Activated T-helper 9 cell treated with anti-CD3 and anti-CD28 coated beads, Interleukin-2, amount 50 U/mL, for 16 hours (primary cell): ENCODE measurements at places on chromosomes 16 and 17.

DNA sequence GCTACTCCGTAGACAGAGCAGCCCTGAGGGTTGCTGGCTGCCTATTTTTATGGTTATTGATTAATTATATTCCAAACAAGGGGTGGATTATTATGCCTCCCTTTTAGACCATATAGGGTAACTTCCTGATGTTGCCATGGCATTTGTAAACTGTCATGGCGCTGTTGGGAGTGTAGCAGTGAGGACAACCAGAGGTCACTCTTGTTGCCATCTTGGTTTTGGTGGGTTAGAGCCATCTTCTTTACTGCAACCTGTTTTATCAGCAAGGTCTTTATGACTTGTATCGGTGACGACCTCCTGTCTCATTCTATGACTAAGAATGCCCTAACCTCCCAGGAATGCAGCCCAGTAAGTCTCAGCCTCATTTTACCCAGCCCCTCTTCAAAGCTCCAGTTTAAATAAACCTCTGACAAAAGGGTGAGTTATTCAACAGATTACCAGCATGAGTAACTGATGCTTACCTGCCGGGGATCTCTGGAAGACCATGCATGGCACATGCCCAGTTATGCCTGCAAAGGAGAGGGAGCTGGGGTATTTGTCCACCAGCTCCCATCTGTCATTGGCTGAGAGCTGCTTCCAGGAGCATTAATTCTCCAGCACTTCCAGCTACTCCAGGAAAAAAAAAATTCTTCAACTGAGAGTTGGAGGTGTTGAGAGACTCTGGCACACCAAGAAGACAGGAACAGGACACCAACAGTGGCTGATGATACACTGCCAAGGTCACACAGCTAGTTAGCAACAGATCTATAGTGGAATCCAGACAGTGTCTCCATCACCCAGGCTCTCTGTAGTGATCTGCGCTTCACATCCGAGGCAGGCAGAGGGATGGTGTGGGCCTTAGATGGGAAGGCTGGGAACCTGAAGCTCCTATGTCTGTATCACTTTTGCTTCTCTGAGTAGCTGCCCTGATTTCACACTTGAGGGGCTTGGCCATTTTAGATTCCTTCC, 36.6 kb upstream of the IL21R start:
- DNase-seq = no peak

DNA sequence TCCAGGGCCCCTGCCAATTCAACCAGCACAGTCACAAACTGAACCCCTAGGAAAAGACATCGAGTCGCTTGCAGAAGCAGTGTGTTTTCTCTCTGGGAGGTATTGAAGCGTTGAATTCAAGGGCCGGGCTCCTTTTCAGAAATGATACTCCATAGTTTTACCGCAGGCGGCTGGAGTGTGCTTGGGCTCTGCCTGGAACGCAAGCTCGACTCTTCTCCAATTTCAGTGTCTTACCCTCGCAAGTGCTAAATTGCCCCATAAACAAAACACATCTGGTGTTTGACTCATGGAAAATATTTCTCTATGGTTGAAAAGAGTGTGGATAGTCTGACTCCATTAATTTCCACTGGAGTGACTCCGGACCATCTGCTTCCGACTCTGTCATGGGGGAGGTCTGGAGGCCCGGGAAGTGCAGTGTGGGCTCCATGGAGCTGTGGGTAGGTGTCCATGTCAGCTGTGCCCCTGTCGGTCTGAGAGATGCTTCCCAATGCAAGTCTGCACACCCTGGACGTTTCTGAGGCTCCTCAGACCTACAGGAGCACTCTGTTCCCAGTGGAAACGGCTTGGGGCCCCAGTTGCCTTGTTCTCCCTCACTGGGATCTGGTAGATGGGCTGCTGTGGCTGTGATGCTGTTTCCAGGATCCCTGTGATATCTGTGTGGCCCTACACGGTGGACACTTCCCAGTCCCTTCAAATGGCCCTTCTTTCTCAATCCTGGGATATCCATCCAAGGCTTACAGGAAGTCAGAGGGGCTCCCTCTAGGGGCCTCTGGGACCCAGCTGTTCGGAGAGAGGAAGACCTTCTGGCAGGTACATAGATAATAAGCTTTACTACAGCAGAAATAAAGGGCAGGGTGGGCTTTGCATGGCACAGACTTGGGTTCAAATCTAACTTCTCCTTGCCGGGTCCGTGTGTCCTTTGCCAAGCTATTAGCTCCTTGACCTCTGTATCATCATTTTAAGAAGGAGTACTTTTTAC, 119.8 kb upstream of the CDH13 start:
- no peak for DNase-seq

DNA sequence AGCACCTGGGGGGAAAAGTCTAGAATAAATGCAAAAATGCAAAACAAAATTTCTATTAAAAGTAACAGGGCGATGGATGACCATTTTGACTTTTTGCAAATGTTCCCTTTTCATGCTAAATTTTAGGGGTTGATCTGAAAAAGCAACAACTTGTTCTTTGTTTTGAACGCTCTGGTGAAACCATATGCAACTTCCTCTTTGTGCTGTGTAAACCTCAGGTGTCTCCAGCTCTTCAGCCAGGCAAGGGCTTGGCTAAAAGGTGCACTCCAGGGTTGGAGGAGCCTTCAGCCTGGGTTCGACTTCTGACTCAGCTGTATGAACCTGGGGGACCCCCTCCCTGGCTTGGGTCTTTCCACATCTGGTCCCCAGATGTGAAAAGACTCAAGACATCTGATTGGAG, 9.5 kb downstream of the IRF8 start:
- DNase-seq = no peak

- DNase-seq = no peak
Observed at GRCh38 chr16:50464325-50465290, 83.6 kb upstream of the NKD1 start.

DNA sequence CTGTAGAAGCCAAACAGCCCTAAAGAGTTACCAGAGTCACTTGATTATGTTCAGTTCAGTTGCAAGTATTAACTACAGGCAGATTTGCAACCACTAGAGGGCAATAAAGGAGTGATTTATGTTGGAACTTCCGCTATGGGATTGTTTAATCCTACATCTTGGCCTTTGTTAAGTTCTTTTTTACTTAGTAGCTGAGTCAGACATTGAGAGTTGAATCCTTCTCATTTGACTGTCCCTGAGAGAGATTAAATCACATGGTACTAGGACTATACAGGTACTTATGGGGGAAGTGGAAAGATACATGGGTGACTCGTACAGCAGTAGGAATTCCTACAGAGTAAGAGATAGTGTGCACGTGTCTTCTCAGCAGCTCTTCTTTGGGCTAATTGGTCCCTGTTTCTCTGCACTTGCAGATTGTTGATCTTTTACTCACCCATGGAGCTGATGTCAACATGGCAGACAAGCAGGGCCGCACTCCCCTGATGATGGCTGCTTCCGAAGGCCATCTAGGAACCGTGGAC, 40.3 kb downstream of the CYB561 start:
- DNase-seq = no peak

- DNase-seq = no peak
Observed at GRCh38 chr16:60230666-60231065, 1496.5 kb upstream of the GOT2 start.

DNA sequence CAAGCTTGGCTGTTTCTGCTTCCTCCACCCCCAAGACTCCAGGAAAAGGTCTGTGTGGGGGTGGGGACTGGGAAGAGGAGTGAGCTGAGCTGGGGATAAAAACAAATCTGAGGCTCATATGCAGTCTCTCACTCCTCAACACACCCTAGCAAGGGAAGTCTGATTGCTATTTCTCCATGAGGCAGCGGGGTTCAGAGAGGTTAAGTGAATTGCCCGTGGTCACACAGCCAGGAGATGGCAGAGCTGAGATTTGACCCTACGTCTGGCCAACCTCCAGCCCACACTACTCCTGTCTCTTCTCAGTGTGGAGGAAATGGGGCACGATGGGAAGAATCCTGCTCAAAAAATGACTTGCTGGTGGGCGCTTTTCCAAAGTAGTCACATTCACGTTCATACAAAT, 4.8 kb upstream of the ABCC3 start:
- DNase-seq = no peak

DNA sequence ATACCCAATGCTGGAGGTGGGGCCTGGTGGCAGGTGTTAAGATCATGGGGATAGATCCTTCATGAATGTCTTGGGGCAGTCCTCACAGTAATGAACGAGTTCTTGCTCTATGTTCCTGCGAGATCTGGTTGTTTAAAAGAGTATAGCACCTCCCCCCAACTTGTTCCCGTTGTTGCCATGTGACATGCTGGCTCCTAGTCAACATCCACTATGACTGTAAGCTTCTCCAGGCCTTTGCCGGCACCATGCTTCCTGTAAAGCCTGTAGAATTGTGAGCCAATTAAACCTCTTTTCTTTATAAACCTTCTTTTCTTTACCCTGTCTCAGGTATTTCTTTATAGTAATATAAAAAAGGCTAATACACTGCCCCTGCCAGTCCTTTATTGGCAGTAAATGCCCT, 33.3 kb downstream of the RANBP10 start:
- no peak for DNase-seq

GRCh38 chr16:86232496-86232895, 277.8 kb upstream of the FOXF1 start:
- no peak for DNase-seq

GRCh38 chr17:14833201-14833785, 431.8 kb downstream of the PMP22 start:
- no peak for DNase-seq

DNA sequence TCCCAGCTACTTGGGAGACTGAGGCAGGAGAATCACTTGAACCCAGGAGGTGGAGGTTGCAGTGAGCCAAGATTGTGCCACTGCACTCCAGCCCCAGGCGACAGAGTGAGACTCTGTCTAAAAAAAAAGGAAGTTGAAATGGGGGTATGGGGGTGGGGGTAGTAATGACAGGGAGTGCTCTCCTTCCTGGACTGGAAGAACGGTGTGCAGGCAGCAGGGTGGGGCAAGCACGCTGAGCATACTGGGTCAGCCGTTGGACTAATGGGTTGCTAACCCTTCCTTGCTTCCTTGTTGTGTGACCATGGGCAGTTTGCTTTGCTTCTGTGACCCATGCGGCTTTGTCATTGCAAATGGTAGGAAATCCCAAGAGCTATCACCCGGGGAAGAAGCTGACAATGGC, 16.5 kb downstream of the KATNIP start:
- no peak for DNase-seq

GRCh38 chr16:59634951-59635350, 900.8 kb upstream of the GOT2 start:
- no peak for DNase-seq

GRCh38 chr16:7278636-7279035, 54.0 kb upstream of the RBFOX1 start:
- DNase-seq = no peak

DNA sequence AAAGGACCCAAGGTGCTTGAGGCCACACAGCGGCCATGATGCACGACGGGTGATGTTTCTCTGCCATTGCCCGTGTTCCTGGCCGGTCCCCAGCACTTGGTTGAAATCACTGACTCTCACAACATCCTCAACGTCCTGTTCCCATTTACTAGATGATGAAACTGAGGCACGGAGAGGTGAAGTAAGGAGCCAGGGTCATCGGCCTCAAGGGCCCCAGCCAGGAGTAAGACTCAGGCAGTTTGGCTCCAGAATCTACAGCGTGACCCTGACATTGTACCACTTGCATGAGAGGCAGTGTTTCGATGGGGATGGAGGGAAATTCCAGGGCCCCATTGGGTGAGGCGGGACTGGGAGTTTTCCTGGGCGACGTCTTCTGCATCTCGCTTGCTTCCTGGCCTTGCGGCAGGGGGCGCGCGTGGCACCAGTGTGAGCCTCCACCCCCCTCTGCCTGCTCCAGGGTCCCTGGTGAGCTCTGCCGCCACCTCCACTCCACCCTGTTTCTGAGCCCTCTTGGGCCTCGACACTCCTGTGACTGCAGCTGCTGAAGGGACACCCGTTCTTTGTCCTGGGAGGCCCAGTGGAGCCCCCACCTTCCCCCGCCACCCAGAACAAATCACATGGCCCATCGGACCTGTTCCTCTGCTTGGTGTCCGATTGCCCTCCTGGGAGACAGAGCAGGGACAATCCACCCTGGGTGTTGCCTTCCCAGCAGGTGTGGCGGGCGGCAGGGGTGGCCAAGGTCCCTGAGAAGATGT, 133.0 kb upstream of the GSE1 start:
- DNase-seq = no peak

GRCh38 chr16:79113826-79114225, 486.7 kb downstream of the MAF start:
- DNase-seq = no peak

DNA sequence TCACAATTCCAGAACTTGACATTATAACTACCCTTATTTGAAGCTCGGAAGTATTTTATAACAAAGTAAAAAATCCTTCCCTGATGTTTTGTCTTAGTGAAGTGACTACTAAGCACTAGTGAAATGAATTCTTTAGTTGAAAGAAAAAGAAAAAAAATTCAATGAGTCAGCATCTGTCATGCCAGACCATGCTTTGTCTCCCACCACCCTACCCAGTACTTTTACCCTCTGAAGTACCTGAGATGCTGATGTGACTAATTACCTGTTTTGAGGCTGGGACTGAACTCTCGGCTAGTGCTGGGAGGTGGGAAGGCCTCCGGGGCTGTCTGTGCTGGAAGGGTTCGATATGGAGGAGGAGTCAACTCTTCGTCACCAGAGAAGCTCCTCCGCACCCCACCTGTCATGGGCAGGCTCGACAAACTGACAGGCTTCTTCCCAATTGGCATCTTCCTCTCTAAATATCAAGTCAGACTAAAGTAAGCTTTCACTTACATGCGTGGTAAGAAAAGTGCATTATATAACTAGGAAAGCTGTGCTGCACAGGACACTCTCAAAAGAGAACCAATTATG, 19.6 kb downstream of the NME2 start:
- DNase-seq = no peak

DNA sequence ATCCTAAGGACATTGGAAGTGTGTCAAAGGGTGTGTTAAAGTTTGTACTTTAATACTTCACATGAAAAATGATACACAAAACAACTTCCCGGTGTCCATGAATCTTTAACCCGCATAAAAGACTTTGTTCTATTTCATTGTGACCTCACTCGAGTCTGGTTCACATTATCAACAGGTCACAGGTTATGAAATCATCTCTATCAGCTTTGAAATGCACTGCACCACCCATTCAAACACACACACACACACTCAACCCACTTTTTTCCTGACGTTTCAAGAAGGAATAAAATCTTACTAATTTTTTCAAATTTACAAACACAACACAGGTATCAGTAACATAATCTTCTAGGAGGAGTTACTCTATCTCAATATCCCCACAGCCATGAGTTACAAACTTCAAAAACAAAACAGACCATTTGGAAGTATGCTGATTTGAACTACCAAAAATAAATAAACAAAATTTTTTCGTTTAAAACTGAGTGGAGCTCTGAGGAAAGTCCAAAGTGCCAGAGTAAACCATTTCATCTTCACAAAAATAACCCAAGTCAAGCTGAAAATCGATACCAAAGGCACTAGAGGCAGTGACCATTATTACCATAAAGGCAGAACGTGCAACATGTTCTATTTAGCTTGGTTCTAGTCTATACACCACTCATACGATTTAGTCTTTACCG, 2.7 kb downstream of the ACOX1 start:
- DNase-seq = no peak

DNA sequence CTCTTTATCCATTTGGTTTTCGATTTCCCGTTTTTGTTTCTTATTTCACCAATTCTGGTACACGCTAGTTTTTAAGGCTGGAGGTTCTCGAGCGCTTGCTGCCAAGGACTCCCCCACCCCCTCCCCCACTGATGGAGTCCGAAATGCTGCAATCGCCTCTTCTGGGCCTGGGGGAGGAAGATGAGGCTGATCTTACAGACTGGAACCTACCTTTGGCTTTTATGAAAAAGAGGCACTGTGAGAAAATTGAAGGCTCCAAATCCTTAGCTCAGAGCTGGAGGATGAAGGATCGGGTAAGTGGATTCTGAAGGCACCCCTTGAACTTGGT, 825 bp downstream of the RPTOR start:
- DNase-seq = no peak
